ENCODE measurements at places on chromosomes 2 and 18.

- DNase-seq: peak; percentile 52
These were observed 17.1 kb downstream of the HS6ST1 start for GRCh38 chr2:128301501-128301966.

DNA sequence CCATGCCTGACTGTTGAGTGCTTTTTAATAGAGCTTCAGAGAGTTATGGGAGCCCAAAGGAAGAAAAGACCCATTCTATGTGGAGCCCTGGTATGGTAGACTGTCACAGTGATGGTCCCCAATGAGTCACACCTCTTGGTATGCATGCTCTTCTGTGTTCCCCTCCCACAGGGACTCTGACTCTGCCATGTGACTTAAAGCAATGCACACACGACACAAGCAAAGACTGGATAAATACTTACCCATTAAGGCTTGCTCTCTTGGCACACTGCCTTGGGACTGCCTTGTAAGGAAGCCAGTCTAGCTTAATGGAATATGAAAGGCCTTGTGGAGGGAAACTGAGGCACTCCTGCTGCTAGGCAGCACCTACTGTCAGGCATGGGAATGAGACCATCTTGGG, 16.7 kb upstream of the DTNB start:
- DNase-seq: peak; percentile 21

DNA sequence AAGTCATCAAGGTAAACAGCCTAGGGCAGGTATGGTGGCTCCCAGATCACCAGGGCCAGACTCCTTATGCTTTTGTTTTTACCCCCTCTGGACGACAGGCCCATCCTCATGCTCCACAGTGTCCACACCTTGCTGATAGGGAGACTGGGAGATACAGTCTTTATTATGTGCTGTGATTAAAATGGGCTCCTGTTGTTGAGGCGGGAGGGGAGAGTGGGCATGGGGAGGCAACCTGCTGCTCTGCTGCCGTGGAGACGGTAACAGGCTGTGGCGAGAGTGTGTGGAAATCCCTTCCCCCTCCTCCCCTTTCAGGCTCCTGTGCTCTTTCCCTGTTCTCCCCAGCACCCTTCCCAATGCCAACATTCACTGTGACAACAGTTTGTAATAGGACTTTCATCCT, 38.2 kb upstream of the PNO1 start:
- no peak for DNase-seq

DNA sequence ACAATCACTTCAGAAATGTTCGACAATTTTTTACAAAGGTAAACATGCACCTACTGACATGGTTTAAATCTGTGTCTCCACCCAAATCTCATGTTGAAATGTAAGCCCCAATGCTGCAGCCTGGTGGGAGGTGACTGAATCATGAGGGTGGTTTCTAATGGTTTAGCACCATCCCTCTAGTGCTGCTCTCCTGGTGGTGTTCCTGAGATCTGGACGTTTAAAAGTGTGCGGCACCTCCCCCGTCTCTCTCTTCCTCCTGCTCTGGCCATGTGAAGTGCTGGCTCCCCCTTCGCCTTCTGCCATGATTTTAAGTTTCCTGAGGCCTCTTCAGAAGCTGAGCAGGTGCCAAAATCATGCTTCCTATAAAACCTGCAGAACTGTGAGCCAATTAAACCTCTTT, 28.3 kb downstream of the MAP3K2 start:
- no peak for DNase-seq

DNA sequence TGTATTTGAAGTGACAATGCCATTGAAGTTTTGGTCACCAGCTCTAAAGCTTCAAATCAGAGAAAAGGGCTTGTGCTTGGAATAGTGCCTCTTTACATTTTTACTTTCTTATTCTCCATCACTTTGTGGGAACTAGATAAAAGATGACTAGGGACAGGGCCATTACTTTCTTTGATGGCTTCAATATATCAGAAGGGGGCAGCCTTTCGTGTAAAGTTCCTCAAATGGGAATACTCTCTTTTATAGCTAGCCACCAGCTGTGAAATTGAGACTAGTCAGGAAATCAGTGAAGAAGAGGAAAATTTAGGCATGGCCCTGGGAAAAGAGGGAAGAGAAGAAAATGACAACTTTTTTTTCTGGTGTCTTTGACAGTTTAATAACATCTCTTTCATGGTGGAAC, 242.5 kb downstream of the DCC start:
- no peak for DNase-seq

- DNase-seq: no peak
These were observed 830.4 kb downstream of the GALR1 start for GRCh38 chr18:78080081-78080480.

GRCh38 chr2:181072486-181073235, 92.3 kb downstream of the UBE2E3 start:
- no peak for DNase-seq

DNA sequence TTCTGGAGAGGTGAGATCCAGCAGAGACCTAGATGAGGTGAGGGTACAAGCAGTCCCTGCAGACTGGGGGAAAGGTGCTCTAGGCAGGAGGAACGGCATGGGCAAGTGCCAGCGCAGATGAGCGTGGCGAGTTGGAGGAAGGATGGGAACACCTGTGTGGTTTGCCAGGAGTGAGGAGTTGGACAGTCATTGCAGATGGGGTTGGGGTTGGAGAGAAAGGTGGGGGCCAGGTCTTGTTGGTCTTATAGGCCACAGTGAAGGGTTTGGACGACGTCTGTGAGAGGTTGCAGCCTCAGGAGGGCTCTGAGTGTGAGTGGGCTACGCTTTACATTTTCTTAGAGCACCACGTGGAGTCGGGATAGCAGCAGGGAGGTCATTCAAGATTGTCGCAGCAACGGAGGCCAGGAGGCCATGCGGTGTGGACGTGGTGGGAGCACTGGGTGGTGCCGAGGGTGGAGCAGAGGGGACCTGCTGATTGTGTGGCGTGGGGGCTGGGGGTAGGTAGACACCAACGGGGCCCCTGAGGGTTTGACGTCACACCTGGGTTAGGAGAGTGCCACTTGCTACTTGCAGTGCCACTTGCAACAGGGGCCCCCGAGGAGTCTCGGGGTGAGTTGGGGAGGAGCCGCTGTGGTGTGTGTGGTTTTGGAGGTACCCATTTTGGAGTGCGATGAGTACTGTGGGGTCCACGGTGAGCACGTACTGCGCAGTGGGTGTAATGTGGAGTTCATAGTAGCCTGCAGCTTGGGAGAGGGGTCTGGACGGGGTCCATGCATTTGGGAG, 66.2 kb downstream of the LPIN1 start:
- DNase-seq: no peak

DNA sequence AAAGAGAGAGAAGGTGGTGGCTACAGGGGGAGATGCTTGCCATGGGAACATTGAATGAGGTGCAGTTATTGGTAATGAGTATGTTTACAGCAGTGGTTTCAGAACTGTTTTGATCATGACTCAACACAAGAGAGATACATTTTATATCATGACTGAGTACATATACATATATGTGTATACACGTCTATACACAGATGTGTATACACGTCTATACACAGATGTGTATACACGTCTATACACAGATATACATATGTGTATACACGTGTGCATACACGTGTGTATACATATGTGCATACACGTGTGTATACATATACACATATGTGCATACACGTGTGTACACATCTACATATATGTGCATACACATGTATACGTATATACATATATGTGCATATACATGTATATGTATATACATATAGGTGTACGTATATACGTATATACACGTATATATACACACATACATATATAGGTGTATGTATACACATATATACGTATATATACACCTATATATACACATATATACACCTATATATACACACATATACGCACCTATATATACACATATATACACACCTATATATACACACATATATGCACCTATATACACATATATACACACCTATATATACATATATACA, 518.5 kb downstream of the TSN start:
- DNase-seq: no peak

GRCh38 chr2:48673581-48673980, 55.9 kb downstream of the GTF2A1L start:
- DNase-seq: no peak

DNA sequence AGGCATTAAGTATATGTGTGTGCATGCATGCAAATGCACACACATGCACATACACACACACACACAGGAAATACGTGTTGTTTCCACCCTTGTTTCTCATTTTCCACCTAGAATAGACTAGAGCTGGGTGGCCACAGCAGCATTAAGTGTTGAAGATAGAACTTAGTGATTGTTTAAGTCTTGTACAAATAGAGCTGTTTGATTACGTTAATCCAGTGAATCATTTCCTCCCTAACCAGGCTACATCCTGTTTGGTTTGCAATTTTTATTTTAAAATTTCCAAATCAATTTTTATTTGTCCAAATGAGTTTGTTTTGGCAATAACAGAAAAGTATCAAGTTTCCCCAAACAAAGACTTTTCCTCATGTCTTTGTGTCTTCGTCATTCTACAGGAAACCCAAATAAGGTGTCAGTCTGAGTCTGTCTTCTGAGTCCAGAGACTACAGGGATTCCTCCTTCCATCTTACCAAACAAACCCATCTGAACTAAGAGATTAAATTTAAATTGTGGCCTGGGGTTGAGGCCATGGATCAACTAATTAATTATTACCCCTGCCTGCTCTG, 74.6 kb upstream of the GALNT5 start:
- no peak for DNase-seq

DNA sequence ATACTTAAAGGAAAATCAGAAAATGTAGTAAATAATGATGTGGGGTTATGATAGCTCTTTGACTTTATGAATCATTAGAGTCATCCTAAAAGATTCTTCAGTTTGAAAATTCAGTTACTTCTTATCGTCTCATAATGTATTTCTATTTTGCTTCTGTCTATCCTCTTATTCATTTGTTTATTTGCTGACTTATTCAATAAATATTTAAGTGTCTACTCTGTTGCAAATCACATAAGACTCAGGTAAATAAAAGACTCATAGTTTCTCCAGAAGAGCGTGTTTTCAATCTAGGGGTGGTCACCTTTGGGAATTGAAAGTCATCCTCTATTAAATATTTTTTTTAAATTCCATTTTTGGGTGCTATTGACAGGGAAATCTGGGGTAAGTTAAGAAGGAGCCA, 69.1 kb upstream of the RBMS1 start:
- no peak for DNase-seq
